ENCODE measurements at places on chromosomes 3 and 15.

GRCh38 chr15:44492040-44492439, 44.9 kb upstream of the EIF3J start:
- DNase-seq: no peak

DNA sequence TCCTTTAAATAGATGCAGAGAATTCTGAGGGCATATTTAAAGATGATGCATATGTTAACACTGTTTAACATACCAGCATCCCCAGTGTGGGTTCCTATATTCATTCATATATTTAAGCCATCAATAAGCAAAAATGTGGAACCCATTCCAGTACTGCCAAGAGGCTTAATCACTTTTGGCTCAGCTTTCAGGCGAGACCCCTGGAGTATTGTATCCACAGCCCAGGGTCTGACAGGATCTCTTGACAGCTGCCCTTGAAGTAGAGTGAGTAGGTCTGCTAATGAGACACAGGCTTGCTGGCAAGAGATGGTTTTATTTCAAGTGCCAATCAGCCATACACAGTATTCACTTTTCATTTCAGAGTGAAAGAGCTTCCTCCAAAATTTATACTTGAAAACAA, 367.3 kb downstream of the OCA2 start:
- DNase-seq: no peak

GRCh38 chr15:89566181-89566580, 9.1 kb upstream of the TICRR start:
- DNase-seq: no peak

- DNase-seq: no peak
Measured at GRCh38 chr15:66249605-66250174, 3.9 kb downstream of the MEGF11 start.

DNA sequence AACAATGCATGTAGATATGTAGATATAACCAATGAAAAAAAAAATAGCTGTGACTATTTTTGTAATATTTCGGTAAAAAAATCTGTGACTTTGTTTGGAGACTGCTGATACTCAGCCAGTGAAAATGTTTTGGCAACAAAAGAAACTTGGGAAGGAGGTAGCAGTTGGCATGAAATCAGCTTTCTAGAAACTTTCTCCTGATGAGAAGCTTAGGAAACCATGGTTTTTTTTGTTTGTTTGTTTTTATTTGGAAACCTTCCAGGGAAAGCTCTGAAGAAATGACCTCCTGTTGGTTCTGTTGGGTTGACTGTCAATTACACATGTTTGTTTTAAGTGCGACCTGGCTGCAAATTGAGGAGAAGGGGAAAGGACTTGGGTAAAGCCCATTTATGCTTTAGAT, 445.9 kb downstream of the UNC13C start:
- no peak for DNase-seq

Measured in effector CD8-positive, alpha-beta T cell (primary cell).